ENCODE measurements at places on chromosomes 6 and 20.
A peak's percentile ranks its signal among the peaks of the same experiment; 100 is the strongest.

DNA sequence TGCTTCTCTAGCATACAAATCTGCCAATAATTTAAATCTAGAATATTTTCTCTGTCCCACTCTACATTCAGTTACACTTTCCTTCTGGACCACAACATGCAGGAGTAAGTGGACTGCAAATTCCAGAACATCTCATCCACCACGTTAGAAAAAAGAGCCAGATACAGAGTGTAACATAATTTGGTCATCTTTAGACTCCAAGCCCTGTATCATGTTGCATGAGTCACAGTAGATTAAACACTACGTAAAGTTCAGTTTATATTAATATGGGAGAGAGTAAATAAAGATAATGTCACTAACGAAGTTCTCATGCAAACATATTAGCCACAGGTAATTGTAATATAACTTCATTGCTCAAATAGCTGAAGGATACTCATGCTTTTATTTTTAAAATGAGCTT is 327.0 kb downstream of the C6orf118 start:
- no peak for ATAC-seq

DNA sequence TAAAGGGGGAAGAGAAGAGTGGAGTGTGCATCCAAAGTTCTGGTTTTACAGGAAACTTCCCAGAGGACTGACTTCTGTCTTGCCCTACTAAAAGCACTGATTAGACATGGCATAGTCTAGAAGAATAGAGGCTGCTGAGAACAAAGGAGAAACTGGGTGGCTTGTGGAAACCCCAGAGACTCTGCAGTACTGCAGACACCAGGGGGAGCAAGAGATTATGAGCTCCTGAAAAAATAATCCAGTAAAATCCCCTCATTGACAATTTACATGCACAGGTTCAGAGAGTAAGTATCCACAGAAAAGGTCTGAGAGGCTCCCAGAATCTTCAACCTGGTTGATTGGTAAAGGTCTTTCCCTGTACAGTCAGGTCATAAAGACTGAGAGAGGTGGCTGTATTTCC is 48.7 kb upstream of the CLVS2 start:
- no peak for ATAC-seq

DNA sequence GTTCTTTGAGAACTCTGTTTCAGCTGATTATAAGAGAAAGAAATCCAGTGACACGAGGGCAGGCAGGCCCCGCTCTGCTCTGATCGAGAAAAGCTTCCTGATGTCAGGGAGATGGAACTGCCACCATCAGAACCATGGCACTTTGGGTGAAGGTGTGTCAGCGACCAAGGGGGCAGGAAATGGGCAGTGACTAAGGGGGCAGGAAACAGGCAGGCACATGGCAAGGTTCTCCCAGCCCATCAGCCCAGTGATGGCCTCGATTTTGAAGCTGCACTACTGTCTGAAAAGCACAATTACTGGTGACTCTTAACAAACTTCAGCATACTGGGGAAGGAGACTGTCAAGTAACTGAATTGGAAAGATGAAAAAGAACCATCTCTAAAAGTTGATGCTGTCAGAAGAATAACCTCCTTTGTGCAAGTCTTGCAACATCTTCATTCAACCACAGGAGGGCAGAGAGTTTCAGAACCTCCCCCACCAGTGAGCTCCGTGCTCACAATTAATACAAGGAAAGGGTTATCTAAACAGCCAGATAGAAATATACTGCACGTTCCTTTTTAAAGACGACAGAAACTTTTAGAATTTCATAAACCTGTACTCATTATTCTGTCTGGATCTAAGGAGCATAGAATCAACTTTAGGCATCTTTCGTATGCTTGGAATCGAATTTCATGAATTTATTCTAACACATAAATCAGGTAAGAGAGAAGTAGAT is 39.1 kb downstream of the TMX4 start:
- peak; percentile 84 for ATAC-seq

- ATAC-seq: no peak
These were observed 102.6 kb downstream of the MANEA start for GRCh38 chr6:95679981-95680380.

DNA sequence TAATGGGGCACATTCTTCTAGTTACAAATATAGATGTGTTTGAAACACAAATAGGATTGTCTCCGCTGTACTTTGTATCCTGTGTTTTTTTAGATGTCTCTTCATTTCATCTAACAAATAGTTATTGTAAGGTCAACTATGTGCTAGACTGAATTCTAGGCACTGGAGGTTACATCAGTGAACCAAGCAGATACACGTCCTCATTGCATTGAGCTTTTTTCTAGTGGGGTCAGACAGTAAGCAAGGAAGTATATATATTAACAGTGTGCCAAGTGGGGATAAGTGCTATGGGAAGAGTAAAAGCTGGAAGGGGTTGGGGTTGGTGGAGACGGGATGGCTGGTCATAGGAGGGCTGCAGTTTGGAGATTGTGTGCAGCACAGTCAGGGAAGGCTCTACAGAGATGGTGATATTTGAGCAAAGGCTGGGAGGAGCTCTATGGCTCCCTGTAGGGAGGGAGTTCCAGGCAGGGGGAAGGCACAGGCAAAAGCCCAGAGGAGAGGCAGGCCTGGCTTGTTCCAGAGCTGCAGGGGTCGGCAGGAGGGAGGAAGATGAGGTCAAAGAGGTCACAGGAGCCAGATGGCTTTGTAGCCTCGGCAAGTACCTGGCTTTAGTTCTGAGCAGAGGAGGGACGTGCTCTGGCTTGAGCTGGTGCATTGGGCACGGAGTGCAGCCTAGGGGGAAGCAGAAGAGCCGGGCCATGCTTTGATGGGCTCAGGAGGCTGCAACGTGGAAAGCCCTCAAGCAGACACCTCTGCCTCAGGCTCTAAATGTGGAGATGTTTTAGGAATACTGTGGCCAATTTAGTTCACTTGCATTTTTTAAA is 152.3 kb downstream of the ZDHHC14 start:
- ATAC-seq: no peak

- no peak for ATAC-seq
These were observed 24.2 kb downstream of the AKAP12 start for GRCh38 chr6:151263967-151264366.

GRCh38 chr20:58458342-58459057 is 56.7 kb downstream of the APCDD1L start:
- ATAC-seq: no peak

- no peak for ATAC-seq
These were observed 51.0 kb upstream of the CLDN20 start for GRCh38 chr6:155212616-155213380.

- ATAC-seq: no peak
These were observed 11.8 kb downstream of the TOX2 start for GRCh38 chr20:43926287-43927050.

Data from SK-N-SH treated with all-trans-retinoic acid at 6 μM for 48 hours (cell line).